ENCODE measurements at places on chromosomes 3 and 15. TPM values are rescaled to one million over a fixed set of nuclear protein-coding genes. Genes with fewer than 3 reads are reported as not detected.
A peak's percentile ranks its signal among the peaks of the same experiment; 100 is the strongest.

- no peak for DNase-seq
Observed at GRCh38 chr3:55668359-55668758, 181.3 kb upstream of the WNT5A start.

GRCh38 chr15:89462198-89462912 lies 34.0 kb downstream of the RHCG start:
- DNase-seq: no peak

DNA sequence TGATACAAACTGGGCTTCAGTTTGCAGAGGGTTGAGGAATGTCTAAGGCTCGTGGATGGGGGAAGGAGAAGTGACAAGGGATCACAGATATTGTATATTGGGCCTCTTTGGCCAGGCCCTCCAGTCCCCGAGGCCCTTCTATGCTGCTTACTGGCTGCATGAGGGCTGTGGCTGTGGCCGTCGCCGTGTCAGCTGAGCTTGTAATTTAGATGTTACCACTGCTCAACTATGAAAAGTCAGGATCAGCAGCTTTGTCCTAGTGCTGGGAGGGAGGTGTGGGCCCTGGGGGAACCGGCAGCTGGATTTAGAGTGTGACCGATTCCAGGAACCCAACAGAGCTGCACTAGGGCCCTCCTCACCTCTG lies 51.6 kb downstream of the CACNA1D start:
- DNase-seq: no peak

DNA sequence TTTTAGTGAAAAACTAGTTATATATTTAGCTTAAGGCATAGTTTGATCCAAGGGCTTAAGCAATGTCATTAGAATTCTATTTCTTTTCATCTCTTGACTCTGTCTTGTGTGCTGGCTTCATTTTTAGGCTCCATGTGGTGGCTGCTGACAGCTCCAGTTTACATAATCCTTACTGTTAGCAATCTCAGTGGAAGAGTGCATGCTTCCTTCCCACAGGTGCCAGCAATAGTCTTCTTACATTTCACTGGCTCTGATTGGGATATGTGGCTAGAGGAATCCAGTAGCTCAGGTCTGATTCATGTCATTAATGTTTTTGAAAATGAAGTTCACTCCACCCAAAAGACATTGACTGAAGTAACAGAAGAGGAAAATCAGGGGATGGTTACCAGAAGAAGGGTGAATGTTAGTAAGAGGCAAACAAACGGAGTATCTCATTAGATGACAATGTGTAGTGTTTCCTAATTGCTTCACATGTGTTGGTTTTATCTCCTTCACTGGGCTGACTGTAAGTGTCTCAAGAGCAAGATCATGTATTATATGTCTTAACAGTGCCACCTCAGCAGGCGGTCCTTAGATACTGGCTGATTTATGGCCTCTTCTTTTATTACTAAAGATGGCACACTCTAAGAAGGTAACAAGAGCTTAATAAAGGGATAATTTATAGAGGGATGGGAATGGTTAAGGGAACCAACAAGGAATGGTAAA lies 25.6 kb upstream of the TCF12 start:
- DNase-seq: no peak

DNA sequence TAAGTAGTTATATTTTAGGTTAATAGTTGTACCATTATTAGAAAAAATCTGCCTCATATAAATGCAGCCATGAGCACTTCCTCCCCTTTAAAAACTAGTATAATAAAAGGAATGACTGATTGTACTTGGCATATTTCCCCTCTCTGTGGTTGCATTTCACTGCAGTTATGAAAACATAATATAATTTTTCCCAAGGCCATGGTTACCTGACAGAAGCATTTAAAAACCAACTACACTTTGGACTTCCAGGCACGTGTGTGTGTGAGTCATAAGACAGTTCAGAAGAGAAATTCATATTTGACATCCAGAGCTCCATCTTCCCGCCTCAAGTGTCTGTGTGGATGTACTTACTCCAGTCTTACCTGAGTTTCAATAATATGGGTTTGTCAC lies 828.2 kb upstream of the CFAP20DC start:
- DNase-seq: no peak

DNA sequence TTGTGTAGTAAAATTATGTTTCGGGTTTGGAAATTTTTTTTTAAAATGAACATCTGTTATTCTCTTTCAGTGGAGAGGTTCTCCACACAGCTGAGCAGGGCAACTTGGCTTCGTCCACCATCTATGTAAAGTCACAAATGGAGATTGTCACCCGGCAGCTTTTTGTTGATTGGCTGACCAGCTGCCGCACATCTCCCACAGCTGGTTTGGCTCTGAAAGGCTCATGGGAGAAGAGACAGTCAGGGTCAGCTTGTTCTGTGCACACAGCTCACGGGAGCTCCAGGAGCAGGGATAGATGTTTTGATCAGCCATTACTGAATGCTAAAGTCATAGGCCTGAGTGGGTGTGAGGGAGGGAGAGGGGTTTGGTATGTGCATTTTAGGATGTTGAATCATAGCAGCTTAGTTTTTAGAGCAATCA lies 12.9 kb upstream of the CCDC80 start:
- DNase-seq: peak; percentile 95

DNA sequence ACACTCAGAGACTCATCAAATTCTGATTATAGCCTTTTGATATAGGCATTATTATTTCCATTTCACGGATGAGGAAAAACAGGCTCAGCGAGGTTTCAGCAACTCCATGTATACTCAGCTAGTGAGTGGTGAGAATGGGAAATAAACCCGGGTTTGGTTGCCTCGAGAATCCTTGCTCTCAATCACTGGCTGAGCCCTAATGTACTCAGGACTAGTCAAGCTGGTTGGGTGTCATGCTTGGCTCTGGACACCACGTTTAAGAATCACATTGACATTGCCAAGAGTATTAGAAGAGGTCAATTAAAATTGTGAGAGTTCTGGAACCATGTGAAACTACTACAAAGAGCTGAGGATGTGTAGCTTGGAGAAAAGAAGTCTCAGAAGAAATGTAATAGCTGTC lies 444.5 kb downstream of the MFSD1 start:
- DNase-seq: no peak

GRCh38 chr3:54427501-54427900 lies 305.1 kb downstream of the CACNA2D3 start:
- no peak for DNase-seq

- no peak for DNase-seq
Observed at GRCh38 chr15:48992545-48992944, 28.8 kb upstream of the SHC4 start.

- DNase-seq: no peak
Observed at GRCh38 chr15:57251308-57251707, 125.0 kb upstream of the CGNL1 start.

- no peak for DNase-seq
Observed at GRCh38 chr3:189272500-189273119, 100.8 kb downstream of the TPRG1 start.

DNA sequence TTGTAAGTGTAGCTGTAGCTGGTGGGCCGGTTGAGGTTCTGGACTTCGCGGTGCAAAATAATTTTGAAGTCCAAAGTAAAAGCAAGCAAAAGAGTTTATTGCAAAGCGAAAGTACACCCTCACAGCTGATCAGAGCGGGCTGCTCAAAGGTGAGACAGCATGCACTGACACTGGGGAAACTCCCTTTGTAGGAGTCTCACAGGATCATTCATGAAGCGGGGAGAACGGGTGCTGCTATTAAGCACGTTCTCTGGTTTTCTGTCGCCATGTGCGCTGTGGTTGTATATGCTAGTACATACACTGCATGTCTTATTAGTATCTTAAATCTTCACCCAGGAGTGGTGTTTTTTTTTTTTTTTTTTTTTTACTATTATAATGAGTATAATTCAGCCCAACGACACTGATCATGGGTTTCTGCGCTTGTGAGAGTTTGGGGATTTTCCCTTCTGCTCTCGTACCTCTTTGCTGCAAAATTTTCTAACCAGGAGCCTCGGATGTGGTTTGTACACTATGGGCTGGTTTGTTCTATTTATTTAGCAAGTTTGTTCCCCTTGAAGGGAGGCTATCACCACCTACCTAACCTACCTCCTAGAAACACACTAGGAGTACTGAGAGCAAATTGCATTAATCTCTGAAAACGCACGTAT lies 1.4 kb upstream of the AP4E1 start:
- no peak for DNase-seq

DNA sequence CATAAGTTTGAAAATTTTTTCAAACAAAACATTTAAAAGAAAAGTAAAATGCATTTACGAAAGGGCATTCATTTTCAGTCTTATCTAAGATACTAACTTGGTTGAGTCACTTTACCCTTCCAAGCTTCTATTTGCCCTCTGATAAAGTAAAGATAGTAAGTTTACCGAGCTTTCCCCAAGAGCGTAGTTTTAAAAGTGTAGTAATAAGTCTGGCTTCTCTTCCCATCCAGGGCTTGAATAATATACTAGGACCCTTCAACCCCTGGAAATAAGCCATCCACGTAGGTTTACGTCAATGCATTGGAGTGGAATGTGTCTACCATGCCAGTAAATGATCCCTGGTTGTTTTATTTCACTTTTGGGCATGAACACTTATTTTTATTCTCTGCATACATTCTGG lies 608.3 kb downstream of the NTRK3 start:
- DNase-seq: peak; percentile 44

- no peak for DNase-seq
Observed at GRCh38 chr3:74845081-74845480, 230.6 kb upstream of the CNTN3 start.

GRCh38 chr3:194757647-194758061 lies 72.0 kb downstream of the FAM43A start:
- no peak for DNase-seq

DNA sequence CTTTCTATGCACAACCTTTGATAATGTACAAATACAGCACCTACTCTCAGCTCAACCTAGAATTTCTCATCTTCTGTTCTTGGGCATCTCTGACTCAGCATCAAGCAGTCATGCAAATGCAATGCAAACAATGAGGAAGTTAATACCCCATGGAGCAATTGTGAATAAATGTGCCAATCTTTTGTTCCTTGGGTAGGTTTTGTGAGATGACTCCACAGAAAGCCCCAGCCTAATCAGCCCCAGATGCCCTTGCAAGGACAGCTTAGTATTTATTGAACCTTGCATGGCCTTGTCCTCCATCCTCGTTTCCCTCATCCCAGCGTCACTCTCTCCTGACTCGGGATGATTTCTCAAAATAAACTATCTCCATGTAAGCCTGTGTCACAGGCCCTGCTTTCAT lies 494.7 kb upstream of the NECTIN3 start:
- peak; percentile 76 for DNase-seq

GRCh38 chr3:35597490-35597889 lies 41.8 kb upstream of the ARPP21 start:
- DNase-seq: no peak

GRCh38 chr3:51471775-51472652 lies 27.8 kb downstream of the DCAF1 start:
- no peak for DNase-seq

DNA sequence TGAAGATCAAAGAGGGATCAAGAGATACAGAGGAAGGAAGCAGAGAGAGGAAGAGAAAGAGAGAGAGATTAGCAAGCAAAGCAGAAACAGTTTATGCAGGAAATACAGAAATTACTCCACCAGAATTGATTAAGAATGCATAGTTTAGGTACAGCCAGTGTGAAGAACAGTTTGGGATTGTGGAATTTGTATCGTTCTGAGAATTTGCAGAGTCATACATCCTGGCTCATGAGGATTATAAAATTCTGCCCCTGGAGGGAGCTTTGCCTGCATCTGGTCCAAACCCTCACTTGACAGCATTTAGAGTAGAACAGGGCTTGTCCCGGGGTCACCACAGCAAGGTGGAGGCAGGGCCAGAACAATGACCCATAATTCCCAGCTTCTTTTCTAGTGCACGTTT lies 44.1 kb downstream of the MASP1 start:
- no peak for DNase-seq

DNA sequence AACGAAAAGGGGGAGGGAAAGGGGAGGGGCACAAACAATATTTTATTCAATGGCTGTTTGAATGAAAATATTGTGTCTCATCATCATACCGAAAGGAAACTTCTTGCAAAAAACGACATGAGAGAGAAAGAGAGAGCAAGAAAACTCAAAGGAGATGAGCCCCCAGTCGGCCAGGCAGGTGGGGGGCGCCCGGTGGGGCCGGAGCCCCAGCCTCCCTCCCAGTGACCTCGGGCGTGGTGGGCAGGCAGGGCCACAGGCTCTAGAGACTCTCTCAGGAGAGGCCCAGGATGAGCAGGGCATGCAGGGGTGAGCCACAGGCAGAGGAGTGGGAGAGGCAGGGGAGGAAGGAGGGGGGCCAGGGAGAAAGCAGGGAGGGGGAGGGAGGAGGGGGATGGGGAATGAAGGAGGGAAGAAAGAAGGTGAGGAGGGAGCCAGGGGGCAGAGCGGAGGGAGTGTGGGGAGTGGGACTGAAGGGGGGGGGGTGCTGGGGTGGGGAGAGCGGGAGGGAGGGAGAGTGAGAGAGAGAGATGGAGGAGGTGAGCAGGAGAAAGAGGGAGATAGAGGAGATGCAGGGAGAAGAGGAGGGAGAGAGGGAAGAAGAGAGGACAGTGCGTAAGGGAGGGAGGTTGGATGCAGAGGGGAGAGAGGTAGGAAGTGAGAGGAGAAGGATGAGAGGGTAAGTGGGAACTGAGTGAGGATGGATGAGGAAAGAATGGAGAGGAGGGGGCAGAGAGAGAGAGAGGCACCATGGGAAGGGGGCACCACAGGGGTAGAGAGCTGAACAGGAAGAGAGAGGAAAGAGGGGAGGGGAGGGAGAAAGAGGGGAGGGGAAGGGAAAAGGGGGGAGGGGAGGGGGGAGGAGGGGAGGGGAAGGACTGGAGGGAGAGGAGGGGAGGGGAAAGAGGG lies 14.1 kb upstream of the TMEM115 start:
- no peak for DNase-seq

DNA sequence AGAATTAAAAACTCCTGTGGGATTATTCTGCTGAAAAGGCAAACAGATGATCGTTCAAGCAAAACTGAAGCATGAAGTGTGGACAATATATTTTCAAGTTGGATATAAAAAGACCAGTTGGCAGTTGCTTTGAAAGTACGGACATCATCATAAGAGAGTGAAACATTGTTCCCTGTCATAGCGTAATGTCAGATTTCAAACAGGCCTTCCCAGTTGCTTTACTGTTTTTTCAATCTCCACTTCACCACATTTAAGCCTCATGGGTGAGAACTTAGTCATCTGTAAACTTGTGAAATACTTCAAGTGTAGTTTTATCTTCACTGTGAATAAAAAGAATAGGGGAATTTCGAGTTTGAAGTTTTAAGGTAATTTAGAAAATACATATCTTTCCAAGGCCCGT lies 435.1 kb upstream of the CNTN3 start:
- DNase-seq: no peak

The GABRR3 gene
- not detected for polyA plus RNA-seq

The MDFIC2 gene
- not detected for polyA plus RNA-seq

The SPESP1 gene
- 5.7 TPM for polyA plus RNA-seq

The ZMYND10 gene
- polyA plus RNA-seq: 0.87 TPM

The ATP10A gene
- 3.9 TPM for polyA plus RNA-seq

Measured in AG04450 (cell line).